Stimulated activated CD4-positive, alpha-beta T cell treated with anti-CD3 and anti-CD28 coated beads, TNF-alpha, amount 100 ng/mL, for 4 hours (primary cell): ENCODE measurements at places on chromosomes 6 and 20.

GRCh38 chr6:3654898-3655297 lies 96.6 kb downstream of the PXDC1 start:
- no peak for DNase-seq

- no peak for DNase-seq
Measured at GRCh38 chr20:7710440-7710839, 229.8 kb downstream of the HAO1 start.

DNA sequence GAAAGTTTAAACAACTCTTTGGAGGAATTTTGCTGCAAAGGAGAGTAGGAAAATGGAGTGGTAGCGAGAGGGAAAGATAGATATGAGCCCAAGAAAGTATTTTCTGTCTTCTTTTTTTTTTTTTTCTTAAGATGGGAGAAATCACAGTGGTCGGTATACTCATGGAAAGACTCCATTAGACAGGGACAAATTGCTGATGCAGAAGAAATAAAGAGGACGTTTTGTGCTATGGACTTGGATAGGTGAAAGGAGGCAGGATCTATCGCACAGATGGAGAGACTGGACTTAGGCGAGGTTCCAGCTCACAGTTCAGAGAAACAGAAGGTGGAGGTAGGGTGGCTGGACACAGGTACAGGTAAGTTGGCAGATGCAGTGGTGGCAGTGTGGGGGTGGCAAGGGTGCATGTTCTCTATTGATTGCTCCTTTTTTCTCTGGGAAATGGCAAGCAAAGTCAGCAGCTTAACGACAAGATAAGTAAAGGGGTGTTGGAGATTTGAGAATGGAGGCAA lies 44.2 kb upstream of the ARMC2 start:
- DNase-seq = no peak

- no peak for DNase-seq
Measured at GRCh38 chr20:4151342-4151741, 136.0 kb upstream of the RNF24 start.

DNA sequence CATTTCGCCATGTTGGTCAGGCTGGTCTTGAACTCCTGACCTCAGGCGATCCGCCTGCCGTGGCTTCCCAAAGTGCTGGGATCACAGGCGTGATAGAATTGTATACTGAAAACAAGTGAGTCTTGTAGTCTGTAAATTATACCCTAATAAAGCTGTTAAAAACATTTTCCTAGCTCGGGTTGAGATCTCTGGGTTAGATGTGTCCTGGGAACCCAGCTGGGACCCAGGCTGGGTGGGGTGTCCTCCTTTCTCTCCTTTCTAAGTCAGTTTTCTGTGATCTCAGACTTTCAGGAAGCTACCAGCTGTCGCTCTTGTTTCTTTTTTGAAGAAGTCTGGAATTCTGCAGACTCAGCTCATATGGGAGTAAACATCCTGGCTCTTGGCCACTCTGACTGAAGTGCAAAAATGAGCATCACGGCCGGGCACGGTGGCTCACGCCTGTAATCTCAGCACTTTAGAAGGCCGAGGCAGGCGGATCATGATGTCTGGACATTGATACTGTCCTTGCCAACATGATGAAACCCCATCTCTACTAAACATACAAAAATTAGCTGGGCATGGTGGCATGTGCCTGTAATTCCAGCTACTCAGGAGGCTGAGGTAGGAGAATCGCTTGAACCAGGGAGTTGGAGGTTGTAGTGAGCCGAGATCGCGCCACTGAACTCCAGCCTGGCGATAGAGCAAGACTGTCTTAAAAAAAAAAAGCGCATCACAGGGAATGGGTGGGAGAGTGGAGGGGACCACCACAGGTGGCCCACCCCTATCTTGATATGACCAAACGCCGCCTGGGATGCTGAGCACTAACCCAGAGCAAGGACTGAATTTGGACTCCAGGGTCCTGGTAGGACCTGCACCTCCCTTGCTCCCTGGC lies 9.9 kb upstream of the PCIF1 start:
- no peak for DNase-seq

- DNase-seq = no peak
Measured at GRCh38 chr20:19347943-19348456, 135.6 kb downstream of the SLC24A3 start.

GRCh38 chr6:88368071-88368787 lies 202.1 kb upstream of the CNR1 start:
- no peak for DNase-seq

- no peak for DNase-seq
Measured at GRCh38 chr6:162772466-162772865, 44.7 kb downstream of the PACRG start.

DNA sequence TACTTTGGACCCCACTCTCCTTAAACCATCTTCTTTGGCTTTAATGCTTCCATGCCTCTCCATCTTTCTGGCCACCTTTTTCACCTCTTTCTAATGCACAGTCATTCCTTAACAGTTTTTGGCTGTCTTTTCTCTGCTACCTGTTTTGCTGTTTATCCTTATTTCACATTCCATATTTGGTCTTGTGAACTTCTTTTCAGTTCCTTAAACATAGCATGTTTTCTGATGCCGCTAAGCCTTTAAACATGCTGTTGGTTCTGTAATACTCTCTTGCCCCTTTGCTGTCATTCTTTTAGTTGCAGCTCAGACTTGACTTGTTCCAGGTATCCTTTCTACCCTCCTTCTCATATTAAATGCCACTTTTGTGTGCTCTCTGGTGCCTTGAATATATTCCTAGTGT lies 35.8 kb downstream of the TOP1 start:
- no peak for DNase-seq

- no peak for DNase-seq
Measured at GRCh38 chr20:10761232-10761631, 87.4 kb upstream of the JAG1 start.

DNA sequence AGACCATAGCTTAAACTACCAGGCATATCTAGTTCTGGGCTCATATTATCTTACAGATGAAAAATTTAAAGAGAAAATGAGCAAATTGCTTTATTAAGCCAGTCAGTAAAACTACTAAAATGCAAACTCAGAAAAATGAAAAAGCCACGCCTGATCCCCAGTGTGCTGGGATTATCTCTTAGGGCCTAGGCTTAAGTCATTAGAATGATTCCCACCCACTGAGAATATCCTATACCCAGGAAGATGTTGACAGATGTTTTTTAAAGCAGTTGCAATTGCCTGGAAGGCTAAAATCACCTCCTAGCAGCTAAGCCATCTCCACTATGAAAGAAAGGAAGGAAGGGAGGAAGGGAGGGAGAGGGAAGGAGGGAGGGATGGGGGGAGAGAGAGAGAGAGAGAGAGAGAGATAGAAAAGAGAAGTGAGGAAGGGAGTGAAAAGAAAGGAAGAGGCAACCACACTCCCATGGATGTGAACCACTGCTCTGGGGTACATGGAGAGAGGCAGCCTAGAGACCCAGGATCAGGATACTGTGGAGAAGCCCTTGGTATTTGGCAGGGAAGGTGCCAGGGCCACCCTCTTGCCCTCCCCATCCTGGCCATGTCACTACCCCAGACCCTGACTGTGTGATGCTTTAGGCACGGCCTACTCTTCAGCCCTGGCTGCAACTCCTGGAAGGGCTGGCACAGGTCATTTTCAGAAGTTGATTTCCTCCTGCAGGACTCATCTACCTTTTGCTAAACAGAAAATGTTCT lies 21.9 kb downstream of the NEDD9 start:
- no peak for DNase-seq

DNA sequence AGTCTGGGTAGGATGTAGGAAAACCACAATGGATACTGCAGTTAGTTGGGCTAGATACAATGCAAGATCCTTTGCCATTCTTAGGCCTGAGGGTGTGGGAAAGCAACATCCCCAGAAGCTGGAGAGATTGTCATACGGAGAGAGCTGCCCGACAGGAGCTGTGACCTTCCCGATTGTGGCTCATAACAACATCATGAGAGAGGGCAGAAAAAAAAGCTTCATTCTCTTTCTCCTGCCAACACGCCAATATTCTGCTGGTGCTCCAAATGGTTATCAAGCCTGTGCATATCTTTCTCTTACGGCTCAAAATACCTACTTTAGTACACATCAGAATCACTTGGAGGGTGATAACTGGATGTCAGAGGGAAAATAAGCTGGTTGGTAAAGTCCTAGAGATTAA lies 81.1 kb downstream of the IBTK start:
- no peak for DNase-seq

GRCh38 chr20:44437497-44437896 lies 38.2 kb upstream of the TTPAL start:
- no peak for DNase-seq

DNA sequence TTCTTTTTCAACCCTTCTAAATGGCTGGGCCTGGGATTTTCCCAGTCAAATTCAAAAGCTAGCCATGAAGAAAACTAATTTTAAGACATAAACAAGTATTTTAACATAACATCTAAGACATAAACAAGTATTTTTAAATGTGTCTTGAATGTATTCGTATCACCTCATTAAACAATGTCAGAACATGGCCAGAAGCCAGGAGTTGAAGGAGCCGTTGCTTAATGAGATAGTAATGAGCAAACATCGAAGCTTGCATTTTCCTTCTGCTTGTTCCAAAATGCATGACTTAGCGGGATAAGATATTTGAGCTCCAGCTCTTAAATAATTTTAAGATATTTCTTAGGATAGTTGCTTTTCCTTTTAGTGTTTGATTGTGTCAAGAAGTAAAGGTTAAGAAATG lies 4.2 kb upstream of the RNF182 start:
- no peak for DNase-seq

- no peak for DNase-seq
Measured at GRCh38 chr20:23955896-23956295, 32.7 kb downstream of the GGTLC1 start.

- DNase-seq = no peak
Measured at GRCh38 chr20:16004108-16004854, 569.0 kb downstream of the KIF16B start.

DNA sequence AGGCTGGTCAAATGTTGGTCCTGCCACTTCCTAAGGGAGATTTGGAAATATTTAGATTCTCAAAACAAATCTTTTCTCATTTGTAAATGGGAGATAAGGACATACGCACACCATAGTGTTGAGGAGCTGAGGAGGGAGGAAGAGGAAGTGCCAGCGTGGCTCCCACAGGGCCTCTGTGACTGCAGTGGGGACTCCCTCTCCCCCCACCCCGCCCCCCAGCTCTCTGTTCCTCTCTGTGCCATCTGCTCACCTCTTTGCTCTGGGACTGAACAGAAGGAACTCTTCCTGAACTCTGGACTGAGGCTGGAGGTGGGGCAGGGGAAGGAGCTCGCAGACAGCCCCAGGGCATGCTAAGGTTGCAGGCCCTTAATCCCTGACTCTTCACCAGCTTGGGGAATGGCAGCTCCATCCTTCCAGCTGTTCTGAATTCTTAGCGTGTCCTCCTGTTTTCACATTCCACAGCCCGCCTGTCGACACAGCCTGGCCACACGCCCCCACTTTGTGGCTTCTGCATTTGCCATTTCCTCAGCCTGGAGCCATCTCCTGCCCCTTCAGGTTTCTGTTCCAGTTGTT lies 11.4 kb downstream of the DDX27 start:
- no peak for DNase-seq

DNA sequence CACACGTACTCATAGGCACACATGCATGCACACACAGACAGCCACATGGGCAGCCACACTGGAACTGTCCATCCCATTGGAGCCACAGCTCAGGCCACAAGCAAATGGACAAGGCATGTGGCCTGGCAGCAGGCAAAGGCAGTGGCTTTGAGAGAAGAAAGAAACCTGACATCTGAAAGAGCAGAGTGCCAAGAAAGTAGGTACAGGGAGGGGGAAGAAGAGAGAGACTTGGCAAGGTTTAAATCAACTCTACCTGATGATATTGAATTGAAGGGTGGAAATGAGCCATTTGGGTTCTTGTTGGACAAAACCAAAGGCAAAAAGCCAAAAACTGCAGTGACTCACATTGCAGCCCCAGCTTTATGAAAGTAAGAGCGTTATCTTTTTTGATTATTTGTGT lies 142.7 kb downstream of the PCSK2 start:
- no peak for DNase-seq
